Bone marrow (tissue), 2 donors: ENCODE measurements at places on chromosomes 5 and 9.

GRCh38 chr5:37116359-37116758 lies 132.8 kb downstream of the CPLANE1 start:
- DNase-seq, result no peak

DNA sequence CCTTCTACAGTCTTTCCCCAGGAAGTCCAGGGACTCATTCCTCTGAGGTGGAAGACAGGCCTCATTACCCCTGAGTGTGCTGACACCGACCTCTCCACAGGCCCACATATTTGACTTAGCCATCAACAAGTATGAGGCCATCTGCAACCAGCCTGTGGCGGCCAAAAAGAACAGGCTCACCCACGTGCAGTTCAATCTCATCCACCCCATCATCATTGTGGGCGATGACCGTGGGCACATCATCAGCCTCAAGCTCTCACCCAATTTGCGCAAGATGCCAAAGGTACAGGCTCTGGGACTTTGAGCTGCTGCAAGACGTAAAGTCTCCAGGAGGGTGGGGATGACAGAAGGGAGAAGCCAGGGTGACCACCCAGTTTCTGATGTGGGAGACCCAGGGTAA lies 5.6 kb downstream of the ENHO start:
- DNase-seq, result no peak

DNA sequence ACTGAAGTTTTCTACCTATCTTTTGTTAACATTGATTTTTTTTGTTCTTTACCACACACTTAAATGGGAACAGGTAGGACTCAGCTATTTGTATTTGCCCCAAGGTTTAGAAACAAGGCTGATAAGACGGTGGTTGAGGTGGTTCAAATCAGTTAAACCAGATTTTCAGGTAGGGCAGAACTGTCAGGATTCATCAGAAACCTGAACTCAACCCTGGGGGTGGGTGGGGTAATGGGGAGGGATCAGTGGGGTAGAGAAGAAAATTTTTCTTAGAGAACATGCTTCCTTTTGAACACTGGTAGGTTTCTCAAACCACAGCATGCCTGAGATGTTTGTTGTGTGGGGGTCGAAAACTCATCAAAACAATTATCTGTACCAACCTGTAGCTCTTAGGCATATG lies 113.0 kb downstream of the BASP1 start:
- no peak for DNase-seq

DNA sequence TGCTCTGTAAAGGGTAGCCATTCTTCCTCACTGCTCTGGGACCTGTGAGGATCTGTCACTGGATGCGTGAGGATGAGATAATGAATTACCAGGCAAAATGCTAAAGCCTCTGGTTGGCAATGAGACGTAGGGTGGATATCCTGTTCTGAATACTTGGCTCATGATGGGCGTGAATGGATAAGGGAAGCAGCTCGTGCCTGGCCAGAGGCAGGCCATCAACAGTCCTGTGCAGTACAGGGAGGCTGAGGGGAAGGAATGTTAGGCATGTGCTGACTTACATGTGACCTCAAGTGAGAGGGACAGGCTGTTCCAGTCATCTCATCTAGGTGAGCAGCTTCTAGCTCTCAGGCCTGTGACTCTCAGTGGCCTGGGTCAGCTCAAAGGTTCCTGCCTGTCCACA lies 172.8 kb downstream of the CARTPT start:
- no peak for DNase-seq

GRCh38 chr5:138148811-138149210 lies 9.6 kb upstream of the NME5 start:
- DNase-seq, result no peak

GRCh38 chr9:136342181-136343120 lies 15.1 kb downstream of the GPSM1 start:
- no peak for DNase-seq

DNA sequence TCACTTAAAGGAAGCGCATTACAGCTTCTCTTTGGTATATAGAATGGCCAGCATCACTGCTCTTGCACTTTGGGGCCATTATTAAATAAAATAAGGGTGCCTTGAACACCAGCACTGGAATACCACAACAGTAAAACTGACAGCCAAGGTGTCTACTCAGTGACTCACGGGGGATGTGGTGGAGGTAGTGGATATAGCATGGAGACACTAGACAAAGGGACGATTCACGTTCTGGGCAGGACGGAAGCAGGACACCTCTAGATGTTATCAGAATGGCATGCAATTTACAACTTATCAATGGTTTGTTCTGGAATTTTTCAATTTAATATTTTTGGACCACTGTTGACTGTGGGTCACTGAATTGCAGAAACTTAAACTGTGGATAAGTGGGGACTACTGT lies 32.9 kb upstream of the PDE8B start:
- DNase-seq, result no peak

DNA sequence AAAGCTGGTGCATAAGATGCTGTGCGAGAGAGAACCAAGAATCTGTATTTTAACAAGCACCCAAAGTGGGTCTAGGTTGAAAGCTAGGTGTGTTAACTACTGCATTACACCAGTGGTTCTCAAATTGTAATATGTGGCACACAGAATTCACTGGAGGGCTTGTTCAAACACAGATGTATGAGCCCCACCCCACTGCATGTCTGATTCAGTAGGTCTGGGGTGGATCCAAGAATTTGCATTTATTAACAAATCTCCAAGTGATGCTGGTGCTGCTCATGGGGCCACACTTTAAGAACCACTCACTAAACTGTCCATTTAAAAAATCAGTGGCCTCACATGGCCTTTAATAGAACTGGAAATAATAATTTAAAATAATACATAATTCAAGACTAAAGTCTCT lies 40.4 kb downstream of the LPAR1 start:
- DNase-seq, result no peak

- no peak for DNase-seq
Measured at GRCh38 chr5:132066871-132067270, 6.4 kb downstream of the IL3 start.

DNA sequence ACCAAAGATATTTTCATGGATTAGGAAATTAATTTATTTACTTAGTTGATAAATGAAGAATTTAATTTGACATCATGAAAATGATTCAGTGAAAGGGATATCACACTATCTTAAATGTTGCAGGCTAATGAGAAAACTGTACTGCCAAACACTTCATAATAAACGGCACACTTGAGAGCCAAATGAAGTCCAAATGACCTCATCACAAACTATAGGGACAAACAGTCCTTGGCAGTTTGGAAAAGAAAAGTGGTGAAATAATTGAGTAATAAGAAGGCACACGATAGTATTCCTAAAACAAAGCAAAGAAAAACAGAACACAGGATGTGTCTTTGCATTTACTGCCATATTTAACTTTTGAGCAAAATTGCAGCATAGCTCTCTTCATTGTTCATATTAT lies 116.9 kb upstream of the TLR4 start:
- DNase-seq, result no peak

GRCh38 chr5:170161069-170161468 lies 55.4 kb downstream of the FOXI1 start:
- no peak for DNase-seq

- DNase-seq, result no peak
Measured at GRCh38 chr9:136359774-136360718, 3.5 kb downstream of the DNLZ start.

DNA sequence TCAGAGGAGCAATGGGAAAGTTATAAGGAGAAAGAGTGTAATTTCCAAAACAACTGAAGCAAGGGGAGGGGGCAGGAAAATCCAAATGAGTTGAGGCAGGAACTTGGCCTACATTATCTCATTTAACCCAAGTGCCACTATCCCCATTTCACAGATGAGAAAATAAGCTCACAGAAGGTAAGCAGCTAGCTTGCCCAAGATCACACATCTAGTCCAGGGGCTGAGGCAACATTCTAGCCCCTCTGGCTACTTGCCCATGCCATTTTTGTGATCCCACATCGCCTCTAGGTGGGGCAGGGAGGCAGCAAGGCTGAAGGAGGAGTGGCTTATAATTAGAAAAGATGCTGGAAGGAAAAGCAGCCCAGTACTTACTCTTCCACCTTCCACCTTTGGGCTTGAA lies 2.6 kb upstream of the PSIP1 start:
- no peak for DNase-seq

GRCh38 chr5:132761321-132762240 lies 14.4 kb downstream of the CCNI2 start:
- no peak for DNase-seq

DNA sequence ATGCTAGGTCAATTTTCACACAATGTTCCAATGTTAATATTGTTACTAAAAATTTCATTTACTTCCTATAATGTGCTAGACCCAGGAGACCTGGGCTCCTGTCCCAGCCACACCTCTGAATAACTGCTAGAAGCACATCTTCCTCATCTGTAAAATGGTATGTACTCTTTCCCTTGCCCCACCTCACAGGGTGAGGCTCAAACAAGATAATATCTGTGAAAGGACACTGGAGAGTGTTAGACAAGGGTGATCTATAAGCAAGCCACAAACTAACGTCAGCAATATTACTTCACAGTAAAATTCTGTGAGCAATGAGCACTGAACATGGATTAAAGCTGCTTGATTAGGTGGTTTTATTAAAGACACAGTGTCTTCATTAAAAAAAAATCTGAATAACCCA lies 186.4 kb downstream of the EPB41L4A start:
- DNase-seq, result no peak

DNA sequence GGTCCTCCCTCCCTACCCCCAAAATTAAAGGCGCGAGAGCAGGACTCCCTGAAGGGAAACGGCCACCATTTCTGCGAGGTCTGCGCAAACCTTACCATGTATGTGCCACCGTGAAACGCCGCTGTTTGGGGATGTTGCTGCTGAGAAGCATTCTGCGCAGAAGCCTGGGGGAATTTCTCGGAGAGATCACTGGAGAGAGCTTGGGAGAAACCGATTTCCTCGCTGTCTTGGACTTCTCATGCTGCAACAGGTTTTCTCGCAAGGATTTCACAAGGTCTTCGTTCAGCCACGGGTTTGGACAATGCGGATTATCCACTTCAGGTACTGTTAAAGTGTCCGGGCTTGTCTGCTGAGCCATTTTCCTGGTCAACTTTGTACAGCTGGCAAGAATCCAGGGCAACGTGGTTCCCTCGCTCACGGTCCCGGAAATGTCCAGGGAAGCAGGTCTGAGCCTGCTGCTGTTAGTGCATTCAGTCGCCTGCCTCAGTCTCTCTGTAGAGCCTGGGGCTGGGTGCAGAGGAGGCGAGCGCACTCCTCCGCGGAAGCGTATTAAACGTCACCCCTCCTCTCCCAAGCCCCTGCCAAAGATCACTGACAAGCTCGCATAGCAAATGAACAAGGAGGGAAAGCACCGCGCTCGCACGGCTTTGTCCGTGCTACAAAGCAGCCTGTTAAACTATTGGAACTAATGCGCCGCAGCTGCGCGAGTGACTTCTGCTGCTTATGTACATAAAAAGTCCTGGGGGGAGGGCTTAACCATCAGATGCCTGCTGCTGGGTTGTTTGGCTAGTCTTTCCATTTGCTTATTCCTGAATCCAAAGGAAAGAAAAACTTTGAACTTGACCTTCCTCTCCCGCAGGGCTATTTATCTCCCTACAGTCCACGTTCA lies 125.1 kb downstream of the PDE4D start:
- no peak for DNase-seq

DNA sequence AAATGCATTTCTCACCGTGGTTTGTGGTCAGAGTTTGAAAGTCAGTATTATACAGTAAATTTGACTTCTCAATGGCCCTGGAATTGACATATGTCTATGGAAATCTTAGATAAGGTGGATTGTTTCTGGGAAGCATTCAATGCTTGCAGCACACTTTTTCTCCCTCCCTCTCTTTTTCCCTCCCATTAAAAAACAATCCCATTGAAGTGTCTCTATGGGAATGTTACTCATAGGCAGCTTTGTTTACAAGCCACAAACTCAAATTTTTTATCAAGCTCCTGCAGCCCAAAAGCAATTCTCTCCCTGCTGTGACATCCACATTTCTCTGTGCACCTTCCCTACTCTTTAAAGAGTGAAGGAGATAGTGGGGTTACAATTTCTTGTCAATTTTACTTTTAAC lies 292.1 kb downstream of the ARRDC3 start:
- no peak for DNase-seq

DNA sequence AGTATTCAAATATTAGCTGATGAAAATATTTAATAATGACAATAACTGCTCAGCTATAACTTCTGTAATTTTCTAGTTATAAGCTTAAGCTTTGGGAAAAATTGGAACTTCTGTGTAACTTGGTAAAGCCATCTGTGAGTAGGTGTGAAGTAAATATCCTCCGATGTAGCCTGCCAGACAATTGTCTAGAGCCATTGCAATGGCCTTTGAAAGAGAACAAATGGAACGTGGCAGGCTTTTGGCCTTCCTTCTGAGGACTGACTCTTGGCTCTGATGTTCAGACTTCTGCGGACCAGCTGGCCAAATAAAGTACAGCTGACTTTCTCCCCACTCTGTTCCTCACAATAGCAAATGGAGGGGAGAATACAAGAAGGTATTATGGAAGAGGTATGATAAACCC lies 203.4 kb upstream of the NMUR2 start:
- DNase-seq, result no peak

DNA sequence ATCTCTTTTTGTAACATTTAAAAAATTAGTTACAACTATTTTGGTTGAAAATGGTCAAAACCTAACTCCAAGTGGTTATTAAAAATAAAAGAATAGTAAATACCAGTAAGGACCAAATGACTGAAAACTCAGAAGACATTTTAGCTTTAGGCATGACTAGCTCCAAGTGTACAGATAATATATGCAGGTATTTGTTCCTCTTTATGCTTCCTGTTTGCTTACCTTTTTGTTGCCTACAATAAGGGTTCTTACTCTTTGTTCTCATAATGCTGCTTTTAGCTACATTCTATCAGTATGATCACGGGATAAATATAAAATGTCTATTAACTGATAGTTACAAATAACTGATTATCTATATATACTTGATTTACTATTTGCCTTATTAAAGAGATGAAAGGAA lies 259.6 kb downstream of the CDH12 start:
- no peak for DNase-seq

DNA sequence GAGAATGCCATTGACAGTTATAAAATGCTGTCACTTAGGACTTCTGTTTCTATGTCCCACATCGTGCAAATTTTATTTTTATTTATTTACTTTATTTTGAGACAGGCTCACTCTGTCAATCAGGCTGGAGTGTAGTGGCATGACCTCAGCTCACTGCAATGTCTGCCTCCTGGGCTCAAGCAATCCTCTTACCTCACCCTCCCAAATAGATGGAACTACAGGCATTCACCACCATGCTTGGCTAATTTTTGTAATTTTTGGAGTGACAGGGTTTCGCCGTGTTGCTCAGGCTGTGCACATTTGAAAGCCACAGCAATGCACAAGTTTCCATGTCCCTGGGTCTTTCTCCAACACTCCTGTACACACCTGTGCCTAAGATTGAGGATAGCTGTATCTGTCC lies 51.8 kb downstream of the ADAMTS16 start:
- DNase-seq, result no peak

DNA sequence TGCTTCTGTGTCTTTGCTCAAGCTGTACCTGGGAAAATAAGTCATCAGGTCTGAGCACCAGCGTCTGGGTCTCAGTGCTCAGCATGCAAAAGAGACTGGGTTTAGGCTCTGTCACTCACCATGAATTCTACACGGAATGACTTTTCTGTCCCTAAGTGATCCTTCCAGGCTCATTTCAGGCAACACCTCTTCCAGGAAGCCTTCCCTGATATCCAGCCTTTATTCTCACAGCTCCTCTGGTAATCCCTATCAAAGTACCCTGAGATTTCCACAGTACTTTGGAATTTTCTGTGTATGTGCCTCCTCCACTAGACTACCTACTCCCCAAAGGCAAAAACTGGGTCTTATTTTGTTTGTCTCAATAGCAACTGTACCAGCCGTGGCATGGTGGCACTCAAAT lies 92.7 kb upstream of the BOD1 start:
- no peak for DNase-seq
